ENCODE measurements at places on chromosomes 2 and 18. TPM values are rescaled to one million over a fixed set of nuclear protein-coding genes. Genes with fewer than 3 reads are reported as not detected.

DNA sequence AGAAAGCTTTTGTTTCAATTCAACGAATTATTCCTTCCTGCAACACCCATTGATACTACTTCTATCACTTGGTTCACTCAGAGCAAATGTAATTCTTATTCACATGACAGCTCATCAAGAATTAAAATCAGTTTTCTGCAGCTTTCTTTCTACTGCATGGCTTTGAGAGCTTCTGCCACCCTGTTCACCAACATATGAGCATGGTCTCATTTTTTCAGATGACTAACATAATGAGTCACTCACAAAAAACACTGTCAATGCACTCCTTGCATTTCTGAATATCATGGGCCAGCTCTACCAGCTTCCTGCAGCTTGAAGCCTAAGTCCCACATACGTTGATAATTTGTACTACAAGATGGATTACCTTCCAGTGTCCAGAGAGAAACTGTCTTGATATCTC lies 342.9 kb downstream of the LRATD1 start:
- peak; percentile 70 for DNase-seq

DNA sequence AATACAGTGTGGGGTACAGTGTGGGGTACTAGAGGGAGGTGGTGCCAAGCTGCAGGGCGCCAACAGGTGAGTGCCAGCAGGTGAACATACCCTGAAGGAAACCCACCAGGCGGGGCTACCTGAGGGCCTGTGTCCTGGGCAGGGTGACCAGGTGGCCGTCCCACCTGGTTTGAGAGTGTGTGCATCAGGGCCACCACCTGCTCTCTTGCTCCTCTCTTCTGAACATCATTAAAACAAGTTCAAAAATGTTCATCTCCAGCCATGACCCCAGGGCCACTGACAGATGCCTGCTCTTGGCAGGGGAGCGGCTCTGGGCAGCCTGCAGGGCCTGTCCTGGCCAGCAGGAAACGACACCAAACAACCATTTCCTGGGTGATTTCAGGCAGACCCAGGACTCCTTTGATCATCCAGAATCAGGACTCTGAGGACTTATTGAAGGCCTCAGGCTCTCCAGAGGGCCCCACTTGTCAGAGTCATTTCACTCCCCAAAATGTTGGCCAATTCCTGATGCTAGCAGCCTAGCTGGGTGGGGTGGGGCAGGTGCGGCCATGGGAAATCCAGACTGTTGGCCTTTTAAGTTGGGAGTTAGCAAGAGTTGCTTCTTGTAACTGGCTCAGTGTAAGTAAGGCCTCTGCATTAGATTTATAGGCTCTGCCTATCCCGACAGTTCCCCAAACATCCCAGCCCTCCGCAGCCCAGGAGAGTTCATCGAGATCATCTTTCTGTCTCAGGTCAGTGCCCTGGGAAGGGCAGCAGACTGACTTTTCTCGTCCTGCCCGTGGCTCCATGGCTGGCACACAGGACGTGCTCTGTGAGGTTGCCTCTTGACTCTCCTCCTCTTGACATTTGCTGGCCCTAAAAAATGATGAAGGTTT lies 111.5 kb upstream of the ZNF236 start:
- no peak for DNase-seq

DNA sequence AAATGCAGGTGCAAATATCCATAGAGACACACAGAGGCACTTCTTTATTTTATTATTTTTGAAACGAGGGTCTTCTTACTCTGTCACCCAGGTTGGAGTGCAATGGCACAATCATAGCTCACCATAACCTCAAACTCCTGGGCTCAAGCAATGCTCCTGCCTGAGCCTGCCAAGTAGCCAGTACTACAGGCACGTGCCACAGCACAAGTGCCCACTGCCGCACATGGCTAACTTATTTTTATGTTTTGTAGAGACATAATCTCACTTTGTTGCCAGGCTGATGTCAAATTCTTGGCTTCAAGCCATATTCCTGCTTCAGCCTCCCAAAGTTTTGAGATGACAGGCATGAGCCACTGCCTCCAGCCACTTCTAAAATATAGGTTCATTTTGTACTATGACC lies 537.6 kb downstream of the THSD7B start:
- DNase-seq, result no peak

DNA sequence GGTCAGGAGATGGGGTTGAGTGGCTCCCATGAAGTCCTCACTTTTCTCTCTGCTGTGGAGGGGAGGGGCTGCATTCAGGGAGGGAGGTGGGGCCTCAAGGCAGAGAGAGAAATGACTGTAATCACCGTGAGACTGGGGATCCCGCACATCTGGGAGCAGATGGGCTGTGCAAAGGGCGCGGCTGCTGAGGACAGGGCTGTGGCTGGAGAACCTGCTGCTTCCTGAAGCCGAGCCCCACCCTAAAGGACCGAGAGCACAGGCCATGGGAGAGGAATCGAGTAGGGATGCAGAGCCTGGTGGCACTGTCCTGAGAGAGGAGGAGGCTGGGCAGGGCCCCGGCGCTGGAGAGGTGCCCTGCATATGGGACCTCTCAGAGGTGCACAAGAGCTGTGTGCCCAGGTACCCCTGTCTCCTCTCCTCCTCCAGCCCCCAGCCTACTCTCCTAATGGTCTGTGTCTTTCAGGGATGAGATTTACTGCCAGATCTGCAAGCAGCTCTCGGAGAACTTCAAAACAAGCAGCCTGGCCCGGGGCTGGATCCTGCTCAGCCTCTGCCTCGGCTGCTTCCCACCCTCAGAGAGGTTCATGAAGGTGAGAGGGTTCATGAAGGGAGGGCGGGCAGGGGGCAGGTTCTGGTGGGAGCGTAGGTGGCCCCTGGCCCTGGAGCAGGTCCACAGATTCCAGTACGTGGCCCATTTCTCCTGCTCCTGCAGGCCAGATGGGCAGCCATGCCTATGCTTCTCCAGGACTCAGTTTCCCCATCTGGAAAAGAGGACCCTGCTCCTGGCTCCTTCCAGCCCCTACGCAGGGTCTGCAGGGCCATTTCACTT lies 25.9 kb upstream of the GPR17 start:
- DNase-seq, result no peak

DNA sequence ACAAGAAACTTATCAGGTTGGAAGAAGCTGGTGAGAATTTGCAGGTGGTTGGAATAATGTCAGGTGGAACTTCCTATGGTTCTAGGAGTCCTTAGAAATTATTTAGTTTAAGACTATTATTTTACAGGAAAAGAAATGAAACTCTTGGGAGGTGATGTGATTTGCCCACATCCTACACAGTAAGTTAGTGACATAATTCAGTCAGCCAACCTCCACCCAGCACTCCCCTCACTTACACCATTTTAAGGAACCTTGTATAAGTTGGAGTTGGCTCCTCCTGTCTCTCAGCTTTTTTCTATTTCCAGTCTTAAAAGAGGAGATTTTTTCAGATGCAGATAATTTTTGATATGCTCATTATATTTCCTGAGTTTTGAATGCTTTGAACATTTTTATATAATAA lies 86.4 kb downstream of the SKA1 start:
- DNase-seq, result no peak

DNA sequence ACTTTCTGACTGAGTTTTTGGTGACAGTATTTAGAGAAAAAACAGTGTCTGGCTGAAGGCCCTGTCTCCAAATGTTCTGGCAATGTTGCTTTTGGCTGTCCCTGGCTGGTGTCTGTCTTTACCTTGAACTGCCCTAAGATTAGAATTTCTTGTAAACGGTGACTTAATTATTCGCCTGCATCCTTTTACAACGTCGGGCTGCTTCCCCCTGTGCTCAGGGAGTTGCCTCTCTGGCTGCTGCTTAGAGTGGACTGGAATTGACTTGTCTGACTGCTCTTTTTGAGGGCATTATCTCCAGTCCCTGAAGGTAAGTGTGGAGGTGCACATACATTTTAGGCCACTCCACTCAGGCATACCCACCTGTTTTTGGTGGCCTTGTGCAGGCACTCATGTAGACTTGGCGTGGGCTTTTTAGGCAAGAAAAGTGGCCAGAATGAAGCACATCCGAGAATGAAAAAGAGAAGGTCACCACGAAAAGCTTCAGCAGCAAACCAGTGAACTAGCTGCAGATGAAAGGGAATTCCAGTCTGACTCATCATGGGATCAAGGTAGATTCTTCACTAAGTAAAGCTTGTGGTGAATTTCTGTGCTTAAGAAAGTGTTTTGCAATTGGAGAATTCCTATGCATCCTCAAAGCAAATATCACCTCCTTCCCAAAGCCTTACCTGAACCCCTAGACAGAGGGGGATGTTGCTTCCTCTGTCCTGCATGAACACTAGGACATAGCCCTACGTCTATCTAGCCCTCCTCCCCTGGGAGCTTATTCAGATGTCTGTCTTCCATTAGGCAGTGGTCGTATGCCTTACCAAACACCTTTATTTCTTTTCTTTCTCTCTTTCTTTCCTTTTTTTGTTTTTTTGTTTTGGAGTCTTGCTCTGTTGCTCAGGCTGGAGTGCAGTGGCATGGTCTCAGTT lies 230.3 kb upstream of the TRIB2 start:
- peak; percentile 85 for DNase-seq

GRCh38 chr18:45090526-45091140 lies 409.9 kb downstream of the SETBP1 start:
- no peak for DNase-seq

DNA sequence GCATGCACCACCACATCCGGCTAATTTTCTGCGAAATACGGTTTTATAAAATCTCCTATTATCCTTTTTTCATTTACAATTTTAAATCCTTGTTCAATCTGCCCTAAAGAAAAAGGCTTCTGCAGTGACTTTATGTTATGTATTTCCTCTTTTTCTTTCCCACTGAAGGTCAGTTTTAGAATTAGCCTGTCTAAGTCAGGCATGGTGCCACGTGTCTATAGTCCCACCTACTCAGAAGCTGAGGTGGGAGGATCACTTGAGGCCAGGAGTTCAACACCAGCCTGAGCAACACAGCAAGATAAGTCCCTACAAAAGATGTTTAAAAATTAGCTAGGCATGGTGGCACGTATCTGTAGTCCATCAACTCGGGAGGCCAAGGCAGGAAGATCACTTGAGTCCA lies 39.8 kb upstream of the TNFRSF11A start:
- no peak for DNase-seq

DNA sequence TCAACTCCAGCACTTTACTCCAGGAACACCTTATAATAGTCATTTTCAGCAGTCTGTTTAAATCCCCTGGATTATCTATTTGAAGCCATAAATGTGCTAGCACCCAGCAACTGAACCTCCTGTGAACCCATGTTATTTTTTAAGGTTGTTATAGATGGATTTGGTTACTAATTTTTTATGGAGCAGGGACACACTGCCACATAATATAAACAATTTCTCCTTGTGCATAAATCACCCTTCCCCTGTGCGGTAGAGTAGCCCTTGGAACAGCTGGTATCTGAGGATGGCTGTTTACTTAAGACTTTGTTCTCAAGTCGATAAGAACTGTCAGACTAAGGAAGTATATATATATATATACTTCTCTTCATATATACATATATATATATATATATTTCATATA lies 367.4 kb downstream of the EPHA4 start:
- no peak for DNase-seq

GRCh38 chr2:68414876-68415275 lies 49.8 kb downstream of the PLEK start:
- no peak for DNase-seq

- DNase-seq, result no peak
Measured at GRCh38 chr2:129437725-129438124, 541.7 kb upstream of the RAB6C start.

DNA sequence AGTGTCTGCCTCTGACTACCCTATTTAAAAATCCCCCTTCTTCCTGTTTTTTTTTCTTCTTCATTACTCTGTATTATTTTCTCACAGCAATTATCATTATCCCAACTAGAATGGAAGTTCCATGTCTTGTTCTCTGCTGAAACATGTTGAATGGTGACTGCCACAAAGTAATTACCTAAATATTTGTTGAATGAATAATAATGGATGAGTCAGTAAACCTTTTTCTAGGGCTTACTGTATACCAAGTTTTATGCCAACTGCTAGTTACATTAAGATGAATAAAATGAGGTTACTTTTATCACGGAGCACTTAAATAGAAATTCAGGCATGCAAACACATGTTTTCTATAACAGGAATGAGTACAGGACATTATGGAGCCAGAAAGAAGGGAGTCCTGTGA lies 490.6 kb downstream of the THSD7B start:
- peak; percentile 98 for DNase-seq

GORASP2 gene
- total RNA-seq, result 30.1 TPM

RAPH1 gene
- 19.5 TPM for total RNA-seq

EIF2AK2 gene
- 10.5 TPM for total RNA-seq

ALPG gene
- total RNA-seq, result not detected

AQP4 gene
- total RNA-seq, result not detected

MYL1 gene
- not detected for total RNA-seq

Data from bronchial epithelial cell (primary cell).